ENCODE measurements at places on chromosomes 12 and 14.

DNA sequence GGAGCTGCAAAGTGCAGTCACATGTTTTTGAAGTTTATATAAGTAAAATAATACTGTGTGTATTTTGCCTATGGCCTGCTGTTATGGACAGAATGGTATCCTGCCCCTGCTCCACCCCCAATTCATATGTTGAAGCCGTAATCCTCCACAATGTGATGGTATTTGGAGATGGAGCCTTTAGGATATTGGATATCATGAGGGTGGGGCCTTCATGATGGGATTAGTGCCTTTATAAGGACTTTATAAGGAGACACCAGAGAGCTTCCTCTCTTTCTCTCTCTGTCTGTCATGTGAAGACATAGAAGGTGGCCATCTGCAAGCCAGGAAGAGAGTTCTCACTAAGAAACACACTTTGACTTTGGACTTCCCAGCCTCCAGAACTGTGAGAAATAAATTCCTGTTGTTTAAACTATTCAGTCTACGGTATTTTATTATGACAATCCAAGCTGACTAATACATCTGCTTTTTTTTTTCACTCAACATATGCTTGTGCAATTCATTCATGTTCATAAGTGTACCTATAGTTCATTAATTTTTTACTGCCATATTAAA, 3.1 kb upstream of the CHPT1 start:
- no peak for DNase-seq
- H3K36me3 ChIP-seq: no peaks in the 10 kb centered on the region
- H3K4me1 ChIP-seq: peaks cover 27% of the 10 kb centered on the region
- no peak overlapping the region for H3K4me3 ChIP-seq
- H3K27ac ChIP-seq: no peak overlapping the region
- no peaks in the 10 kb centered on the region for H3K27me3 ChIP-seq

- no peak for DNase-seq
- H3K27ac ChIP-seq: no peak overlapping the region
- H3K4me1 ChIP-seq: 0 out of 2 replicates have a peak, but pooled peaks cover 8% of the 10 kb centered on the region
- no peak overlapping the region for H3K4me3 ChIP-seq
- no peaks in the 10 kb centered on the region for H3K27me3 ChIP-seq
These were observed 179.1 kb downstream of the LRIG3 start for GRCh38 chr12:58741226-58741625.

DNA sequence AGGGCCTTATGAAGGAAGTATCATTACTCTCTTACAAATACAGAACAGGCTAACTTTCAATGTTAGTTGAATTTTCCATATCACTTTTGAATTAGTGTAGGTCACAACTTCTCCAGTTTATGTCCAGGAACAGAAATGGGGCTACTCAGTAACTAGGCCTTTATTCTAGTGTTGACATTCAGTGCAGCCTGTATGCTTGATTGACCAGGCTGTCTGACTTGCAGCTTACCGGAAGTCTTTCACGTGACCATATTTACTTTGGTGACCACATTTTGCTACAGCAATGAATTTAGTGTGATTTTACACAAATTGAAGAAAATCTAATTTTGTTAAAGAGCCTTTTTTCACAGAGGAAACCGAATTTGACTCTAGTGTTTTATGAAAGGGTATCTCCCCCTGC, 12.4 kb downstream of the MTERF2 start:
- H3K27ac ChIP-seq: no peak overlapping the region
- H3K36me3 ChIP-seq: peaks cover 8% of the 10 kb centered on the region
- H3K27me3 ChIP-seq: no peaks in the 10 kb centered on the region
- no peak for DNase-seq

DNA sequence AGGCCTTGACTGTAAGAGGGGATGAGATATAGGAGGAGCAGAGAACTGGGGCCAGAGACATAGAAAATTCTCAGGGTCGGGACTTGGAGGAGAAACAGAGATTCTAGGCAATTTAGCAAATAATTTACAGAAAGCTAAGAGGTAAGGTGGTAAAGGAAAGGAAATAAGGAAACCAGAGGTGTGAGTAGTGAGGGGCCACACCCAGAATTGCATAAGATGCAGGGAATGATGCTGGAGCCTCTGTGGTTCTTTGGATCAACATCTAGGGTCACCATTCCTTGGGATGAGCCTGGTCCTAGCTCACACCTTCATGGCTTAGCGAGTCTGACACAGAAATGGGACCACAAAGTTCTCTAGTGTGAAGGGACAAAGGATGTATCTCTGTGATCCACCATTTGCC, 949 bp upstream of the SDR9C7 start:
- H3K4me3 ChIP-seq: no peak overlapping the region
- no peak overlapping the region for H3K27ac ChIP-seq
- no peaks in the 10 kb centered on the region for H3K27me3 ChIP-seq
- no peaks in the 10 kb centered on the region for H3K36me3 ChIP-seq

- no peak overlapping the region for H3K4me3 ChIP-seq
- H3K27ac ChIP-seq: no peak overlapping the region
- H3K36me3 ChIP-seq: no peaks in the 10 kb centered on the region
- no peak for DNase-seq
- H3K27me3 ChIP-seq: no peaks in the 10 kb centered on the region
- H3K4me1 ChIP-seq: no peaks in the 10 kb centered on the region
These were observed 156.6 kb downstream of the RPAP3 start for GRCh38 chr12:47549258-47549657.

DNA sequence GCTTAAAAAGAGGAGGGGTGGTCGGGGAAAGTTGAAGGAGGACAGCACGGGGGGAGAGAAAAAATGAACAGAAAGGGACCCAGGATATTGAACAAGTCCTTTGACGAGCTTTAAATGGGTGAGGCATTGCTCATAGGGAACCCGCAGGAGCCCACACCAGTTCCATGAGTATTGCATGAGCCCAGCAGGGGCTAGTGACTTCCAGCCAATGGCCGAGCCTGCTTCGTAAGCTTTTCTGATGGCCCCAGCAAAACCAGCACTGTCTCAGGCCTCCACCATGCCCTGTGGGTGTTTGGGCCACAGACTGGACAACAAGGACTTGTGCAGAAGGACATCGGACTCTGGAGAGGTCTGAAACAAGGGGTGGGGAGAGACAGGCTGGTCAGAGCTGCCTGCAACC, 109.5 kb downstream of the ZFP36L1 start:
- H3K4me3 ChIP-seq: no peak overlapping the region
- peaks cover 73% of the 10 kb centered on the region for H3K4me1 ChIP-seq
- H3K27me3 ChIP-seq: no peaks in the 10 kb centered on the region
- no peaks in the 10 kb centered on the region for H3K36me3 ChIP-seq
- no peak for DNase-seq

DNA sequence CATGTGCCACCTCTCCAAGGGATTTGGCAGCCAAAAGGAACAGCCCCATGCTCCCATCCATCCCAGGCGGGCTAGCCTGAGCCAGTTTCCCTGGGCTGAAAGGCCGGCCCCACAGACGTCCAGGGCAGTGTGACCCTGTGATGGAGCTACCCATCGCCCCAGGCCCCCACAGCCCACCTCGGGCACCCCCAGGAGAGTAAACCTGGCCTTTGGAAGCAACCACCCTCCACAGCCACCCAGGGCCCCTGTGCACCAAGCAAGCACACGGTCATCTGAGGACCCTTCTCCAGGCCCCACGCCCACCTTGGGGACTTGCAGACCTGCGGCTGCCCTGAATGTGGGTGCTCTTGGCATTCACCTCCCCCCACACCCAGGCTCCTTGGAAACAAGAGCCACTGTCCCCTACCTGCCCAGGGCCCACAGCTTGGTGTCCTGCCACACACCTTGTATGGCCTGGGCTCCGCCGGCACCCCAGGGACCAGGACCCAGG, 8.4 kb downstream of the AHNAK2 start:
- peak overlapping the region; percentile 37 for H3K4me3 ChIP-seq
- peaks cover 63% of the 10 kb centered on the region for H3K4me1 ChIP-seq
- H3K27me3 ChIP-seq: no peaks in the 10 kb centered on the region
- H3K27ac ChIP-seq: no peak overlapping the region

- DNase-seq: no peak
- no peaks in the 10 kb centered on the region for H3K36me3 ChIP-seq
- peaks cover 53% of the 10 kb centered on the region for H3K4me1 ChIP-seq
- no peaks in the 10 kb centered on the region for H3K27me3 ChIP-seq
These were observed 9.4 kb downstream of the AHNAK2 start for GRCh38 chr14:104968541-104969401.

GRCh38 chr12:27436768-27437167, 9.8 kb upstream of the SMCO2 start:
- no peak for DNase-seq
- no peaks in the 10 kb centered on the region for H3K36me3 ChIP-seq
- H3K27me3 ChIP-seq: no peaks in the 10 kb centered on the region

- H3K4me1 ChIP-seq: no peaks in the 10 kb centered on the region
- no peak for DNase-seq
- H3K36me3 ChIP-seq: no peaks in the 10 kb centered on the region
- peaks cover 28% of the 10 kb centered on the region for H3K27me3 ChIP-seq
- H3K27ac ChIP-seq: no peak overlapping the region
- no peak overlapping the region for H3K4me3 ChIP-seq
These were observed 3.9 kb upstream of the GSC start for GRCh38 chr14:94773655-94774343.

- no peaks in the 10 kb centered on the region for H3K27me3 ChIP-seq
- H3K4me1 ChIP-seq: 0 out of 2 replicates have a peak, but pooled peaks cover 7% of the 10 kb centered on the region
- peak; percentile 53 for DNase-seq
- no peak overlapping the region for H3K27ac ChIP-seq
These were observed 32.0 kb upstream of the CDKN3 start for GRCh38 chr14:54364555-54365415.

DNA sequence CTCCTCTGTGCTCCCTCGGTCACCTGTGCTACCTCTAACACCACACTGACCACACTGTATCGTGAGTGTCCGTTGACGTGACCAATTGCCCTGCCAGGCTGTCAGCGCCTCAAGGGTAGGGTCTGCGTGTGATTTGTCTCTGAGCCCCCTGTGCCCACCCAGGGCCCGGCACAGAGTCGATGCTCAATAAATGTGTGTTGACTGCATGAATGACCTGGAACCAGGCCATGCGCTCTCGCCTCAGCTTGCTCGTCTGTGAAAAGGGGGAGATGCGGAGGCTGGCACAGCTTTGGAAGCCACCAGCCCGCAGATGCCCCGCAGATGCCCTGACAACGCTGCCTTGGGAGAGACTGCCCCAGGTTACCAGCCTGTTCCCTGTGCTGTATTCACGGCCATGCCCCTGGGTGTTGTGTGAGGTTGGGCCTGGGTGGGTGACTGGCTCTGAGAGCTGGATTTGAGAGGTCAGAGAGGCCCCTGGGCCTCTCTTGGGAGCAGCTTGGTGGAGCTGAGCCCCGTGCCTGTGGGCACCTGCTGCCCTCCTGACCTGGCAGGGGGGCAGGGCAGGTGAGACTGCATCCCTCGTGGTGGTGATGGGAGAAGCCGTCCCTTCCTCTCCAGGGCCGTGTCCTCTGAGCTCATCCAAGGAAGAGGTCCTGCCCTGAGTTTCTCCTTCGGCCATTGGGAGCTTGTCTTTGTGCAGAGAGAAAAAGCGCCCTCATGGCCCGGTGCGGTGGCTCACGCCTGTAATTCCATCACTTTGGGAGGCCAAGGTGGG, 43.2 kb downstream of the CYP46A1 start:
- H3K4me1 ChIP-seq: no peaks in the 10 kb centered on the region
- H3K36me3 ChIP-seq: no peaks in the 10 kb centered on the region
- peaks cover 7% of the 10 kb centered on the region for H3K27me3 ChIP-seq
- DNase-seq: no peak
- no peak overlapping the region for H3K4me3 ChIP-seq

GRCh38 chr12:3207175-3207574, 130.0 kb downstream of the TSPAN9 start:
- no peak overlapping the region for H3K4me3 ChIP-seq
- no peak for DNase-seq
- H3K27ac ChIP-seq: no peak overlapping the region
- H3K27me3 ChIP-seq: no peaks in the 10 kb centered on the region

DNA sequence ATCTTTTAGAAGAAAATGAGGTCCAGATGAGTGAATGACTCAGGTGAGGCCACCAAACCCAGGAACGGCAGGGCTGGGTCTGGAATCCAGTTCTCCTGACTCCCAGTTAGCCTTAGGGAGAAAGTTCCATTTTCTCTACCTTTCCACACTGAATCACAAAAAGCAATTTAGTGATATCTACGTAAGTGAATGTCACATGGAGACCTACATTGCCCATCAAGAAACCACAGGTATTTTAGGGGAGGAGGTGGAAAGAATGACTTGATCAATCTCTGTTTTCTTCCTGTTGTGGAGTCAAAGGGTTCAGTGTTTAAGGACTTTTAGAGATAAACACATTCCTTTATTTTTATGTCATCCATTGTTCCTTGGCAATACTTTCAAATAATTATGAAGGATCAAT, 106.9 kb upstream of the PTPRB start:
- no peak overlapping the region for H3K4me3 ChIP-seq
- H3K27me3 ChIP-seq: no peaks in the 10 kb centered on the region
- DNase-seq: peak; percentile 64
- H3K27ac ChIP-seq: peak overlapping the region; percentile 59
- peaks cover 23% of the 10 kb centered on the region for H3K4me1 ChIP-seq

- no peak overlapping the region for H3K27ac ChIP-seq
- no peaks in the 10 kb centered on the region for H3K4me1 ChIP-seq
- H3K36me3 ChIP-seq: no peaks in the 10 kb centered on the region
- no peak overlapping the region for H3K4me3 ChIP-seq
These were observed 85.5 kb upstream of the HECTD1 start for GRCh38 chr14:31292937-31293616.

DNA sequence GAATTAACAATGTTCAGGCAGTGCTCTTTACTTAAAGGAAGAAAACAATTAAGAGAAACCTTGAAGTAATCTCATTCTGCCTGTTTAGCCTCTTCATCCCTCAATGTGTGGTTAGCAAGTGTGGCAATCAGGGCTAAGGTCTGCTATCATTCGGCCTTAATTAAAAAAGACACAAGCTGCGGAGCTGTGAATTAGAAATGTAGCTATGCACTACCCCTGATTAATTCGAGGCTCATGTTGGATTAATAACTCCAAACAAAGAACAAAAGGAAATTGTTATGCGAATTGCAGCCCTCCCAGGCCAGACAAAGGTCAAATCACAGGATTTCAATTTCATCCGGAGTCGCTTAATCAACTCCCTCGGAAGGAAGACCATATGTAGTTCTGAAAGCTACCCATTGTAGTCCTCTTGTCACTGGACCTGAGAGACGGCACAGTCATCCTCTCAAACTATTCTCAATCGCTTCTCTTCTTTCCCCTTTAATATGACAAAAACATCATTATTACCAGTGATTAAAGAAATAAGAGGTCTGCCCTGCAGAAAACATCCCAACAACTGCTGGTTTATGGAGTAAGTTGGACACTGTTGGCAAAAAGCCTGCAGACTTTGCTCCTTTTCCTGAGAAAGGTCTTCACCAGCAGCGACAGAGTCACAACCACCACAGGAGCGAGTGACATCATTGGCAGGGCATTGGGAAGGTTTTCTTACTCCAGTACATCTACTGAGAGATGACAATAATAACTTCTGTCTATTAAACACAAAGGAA, 71.1 kb upstream of the SOX5 start:
- no peaks in the 10 kb centered on the region for H3K36me3 ChIP-seq
- no peak overlapping the region for H3K27ac ChIP-seq
- DNase-seq: no peak
- no peak overlapping the region for H3K4me3 ChIP-seq
- H3K4me1 ChIP-seq: no peaks in the 10 kb centered on the region

DNA sequence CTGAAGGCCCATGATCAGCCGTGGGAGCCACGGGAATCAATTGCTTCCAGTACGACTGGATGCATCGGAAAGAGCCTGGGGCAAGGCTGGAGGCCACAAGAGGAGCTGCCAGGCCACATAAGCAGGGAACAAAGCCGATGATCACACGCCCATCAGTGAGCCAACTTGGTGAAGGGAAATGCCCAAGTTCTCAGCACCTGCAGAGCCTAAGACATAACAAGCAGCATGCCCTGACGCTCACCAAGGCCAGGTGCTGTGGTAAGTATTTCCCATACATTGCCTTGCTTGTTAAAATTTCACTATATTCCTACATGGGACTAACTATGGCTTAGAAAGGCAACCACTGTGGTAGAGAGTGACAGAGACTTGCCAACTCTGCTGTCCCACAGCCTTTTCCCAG, 555.9 kb downstream of the BCL11B start:
- H3K27me3 ChIP-seq: peaks cover 8% of the 10 kb centered on the region
- no peak overlapping the region for H3K4me3 ChIP-seq
- no peak overlapping the region for H3K27ac ChIP-seq
- H3K36me3 ChIP-seq: no peaks in the 10 kb centered on the region

All from PC-9 (cell line).